ENCODE measurements at places on chromosomes 1 and 21.

GRCh38 chr1:111833334-111833733 lies 77.6 kb downstream of the DDX20 start:
- DNase-seq: peak; percentile 63

DNA sequence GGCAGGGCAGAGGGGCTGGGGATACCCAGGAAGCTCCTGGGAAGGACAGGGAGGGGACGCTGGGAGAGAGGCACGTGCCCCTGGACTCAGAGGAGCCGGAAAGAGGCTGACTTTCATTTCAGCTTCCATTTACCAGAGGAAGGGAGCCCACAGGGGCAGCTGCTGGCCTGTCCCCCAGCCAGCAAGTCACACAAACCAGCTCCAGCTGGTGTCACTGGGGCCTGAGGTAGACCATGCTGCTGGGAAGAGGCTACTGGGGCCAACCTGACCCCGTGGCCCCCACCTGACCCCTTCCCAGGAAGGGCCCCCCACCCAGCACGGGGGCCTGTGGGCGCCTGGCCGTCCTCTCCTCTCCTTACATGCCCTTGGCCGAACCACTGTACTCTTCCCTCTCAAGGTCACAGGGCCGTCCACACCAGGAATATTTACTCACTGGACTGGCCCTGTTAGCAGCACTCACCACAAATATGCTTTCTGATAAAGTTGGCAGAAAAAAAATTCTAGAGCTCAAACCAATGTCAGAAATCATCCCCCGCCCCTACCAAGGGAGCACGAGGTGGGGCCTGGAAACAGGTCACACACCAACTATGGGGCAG lies 110.5 kb downstream of the CASZ1 start:
- no peak for DNase-seq

DNA sequence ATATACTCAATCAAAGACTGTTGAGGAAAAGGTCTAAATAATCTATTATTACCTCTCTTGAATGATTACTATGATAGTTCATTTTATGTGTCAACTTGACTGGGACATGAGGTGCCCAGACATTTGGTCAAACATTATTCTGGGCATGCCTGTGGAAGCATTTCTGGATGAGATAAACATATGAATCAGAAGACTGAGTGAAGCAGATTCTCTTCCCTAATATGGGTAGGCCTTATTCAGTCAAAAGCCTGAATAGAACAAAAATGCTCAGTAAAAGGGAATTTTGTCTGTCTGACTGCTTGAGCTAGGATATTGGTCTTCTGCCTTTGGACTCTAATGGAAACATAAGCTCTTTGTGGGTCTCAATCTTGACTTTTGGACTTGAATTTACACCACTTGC lies 73.3 kb upstream of the SOX13 start:
- DNase-seq: no peak

GRCh38 chr1:112445596-112445995 lies 49.6 kb downstream of the CTTNBP2NL start:
- no peak for DNase-seq
